NCI-H1092 (cell line): ENCODE measurements at places on chromosomes 5 and 9.

- DNase-seq: no peak
Observed at GRCh38 chr9:29393064-29393463, 1819.8 kb upstream of the C9orf72 start.

DNA sequence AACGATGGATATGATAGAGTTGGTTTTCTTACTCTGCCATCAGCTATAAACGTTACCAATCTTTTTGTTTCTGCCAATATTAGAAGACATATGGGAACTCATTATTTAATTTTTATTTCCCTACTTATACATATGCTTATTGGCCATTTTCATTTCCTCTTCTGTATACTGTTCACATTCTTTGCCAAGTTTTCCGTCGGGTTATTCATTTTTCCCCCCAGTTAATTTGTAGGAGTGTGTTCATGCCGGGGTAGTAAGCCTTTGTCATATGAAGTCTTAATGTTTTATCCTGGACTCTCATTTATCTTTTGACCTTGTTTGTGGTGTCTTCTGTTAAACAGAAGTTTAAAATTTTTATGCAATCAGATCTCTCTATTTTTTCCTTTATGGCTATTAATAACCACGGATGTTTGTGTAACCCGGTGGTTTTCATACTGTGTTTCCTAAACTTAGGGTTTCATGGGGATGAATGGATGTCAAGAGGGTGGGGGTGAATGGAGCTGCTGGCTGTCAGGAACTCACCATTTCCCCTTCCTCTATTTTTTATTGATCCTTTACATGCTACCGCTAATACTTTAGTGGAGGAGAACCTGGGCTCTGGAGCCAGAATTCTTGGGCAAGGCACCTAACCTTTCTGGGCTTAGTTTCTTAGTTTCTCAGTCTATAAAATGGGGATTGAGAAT lies 42.5 kb upstream of the PPARGC1B start:
- DNase-seq: no peak

DNA sequence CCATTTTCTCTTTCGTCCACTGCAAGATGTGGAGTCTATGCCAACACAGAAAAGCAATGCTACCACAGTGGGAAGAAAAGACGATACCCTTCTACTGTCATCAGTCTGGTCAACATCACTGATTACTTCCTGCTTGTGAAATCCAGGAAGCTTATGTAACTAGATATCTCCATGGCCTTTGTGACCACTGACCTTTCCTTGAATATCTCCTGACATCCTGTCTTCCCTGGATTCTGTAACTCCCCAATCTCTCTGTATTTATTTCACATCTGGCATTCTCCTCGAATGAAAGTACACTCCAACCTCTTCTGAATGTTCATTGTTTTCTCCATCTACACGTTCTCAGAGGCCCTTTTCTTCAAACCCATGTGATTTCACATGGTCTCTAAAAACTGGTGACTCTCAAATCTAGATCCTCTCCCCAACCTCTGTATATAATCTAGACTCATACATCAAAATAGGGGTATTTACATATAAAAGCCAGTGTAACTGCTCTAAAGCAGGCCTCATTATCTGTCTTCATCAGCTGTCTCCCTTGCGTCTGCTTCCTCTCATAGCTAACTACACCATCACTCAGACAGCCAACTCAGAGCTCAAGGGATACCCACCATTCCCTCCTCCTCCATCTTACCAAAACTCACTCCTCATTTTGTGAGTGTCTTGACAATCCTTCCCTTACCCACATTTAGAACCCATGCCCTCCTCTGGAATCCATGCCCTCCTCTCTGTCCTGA lies 156.8 kb downstream of the SEMA5A start:
- no peak for DNase-seq

DNA sequence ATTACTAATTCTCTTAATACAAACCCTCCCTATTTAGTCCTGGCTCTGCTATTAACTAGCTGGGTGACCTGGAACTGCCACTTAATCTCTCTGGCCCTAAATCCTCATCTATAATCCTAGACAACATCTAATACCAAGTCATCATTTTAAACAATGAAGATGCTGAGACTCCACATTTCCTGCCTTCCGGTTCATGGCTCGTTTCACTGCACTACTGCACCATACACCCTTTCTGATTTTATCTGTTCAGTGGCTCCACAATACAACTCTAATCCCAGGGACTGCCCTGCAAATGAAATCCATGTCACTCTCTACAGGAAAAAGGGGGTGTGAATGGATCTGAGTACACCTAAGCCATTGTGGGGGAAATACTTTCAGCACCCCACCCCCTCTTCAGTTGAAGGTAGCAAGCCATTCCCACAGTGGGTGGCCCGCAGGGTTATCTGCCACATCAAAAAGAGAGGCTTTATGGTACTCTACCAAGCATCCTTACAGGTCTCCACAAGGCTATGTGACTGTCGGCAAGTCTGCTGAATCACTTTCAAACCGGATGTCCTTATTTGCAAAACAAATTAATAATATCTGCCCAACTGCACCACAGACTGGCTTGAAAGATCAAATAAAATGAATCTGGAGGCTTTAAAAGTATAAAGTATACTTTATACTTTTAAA lies 89.5 kb downstream of the EPB41L4A start:
- no peak for DNase-seq

DNA sequence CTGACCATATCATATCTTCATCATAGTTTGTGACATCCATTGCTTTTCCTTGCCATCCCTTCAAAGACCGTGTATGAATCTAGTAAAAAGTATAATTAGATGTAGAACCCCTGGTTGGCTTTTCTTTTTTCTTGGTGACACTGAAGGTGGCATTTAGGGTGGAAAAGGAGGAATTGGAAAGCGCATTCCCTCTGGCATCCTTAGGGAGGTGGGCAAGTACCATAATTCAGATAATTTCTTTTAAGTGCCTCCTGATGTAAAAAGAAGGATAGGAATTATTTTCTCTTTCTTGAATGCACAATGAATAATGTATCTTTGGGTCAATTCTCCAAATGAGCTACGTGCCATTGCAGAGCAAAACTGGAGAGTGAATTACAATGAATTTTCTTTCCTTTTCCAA lies 73.2 kb upstream of the SMARCA2 start:
- no peak for DNase-seq

GRCh38 chr9:136529516-136530460 lies 16.1 kb downstream of the NOTCH1 start:
- DNase-seq: no peak

DNA sequence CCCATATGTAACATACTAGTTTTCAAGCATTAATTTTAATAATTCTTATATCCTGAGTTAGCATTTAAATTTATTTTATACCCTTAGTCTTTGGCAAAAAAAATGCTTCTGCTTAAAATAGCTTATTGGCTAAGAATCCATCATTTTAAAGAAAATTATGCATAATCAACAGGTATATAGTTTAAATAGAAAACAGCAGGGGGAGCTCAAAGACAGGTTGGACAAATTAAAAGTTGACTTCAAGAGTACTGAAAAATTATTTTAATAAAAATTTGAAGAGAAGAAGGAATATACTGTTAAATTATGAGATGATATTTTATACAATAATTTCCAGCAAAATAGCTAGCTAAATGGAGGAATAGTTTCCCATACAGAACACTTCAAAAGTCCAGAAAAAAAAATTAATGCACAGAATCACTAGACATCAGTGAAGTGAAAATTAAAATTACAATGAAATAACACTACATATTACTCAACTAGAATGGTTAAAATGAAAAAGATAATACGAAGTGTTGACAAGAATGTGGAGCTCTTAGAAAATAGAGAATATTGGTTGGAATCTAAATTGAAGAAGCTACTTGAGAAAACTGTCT lies 387.1 kb downstream of the PDE4D start:
- DNase-seq: no peak
